ENCODE measurements at places on chromosomes 16 and 17.

- no peak for DNase-seq
Measured at GRCh38 chr17:79237448-79238053, 162.9 kb downstream of the ENGASE start.

DNA sequence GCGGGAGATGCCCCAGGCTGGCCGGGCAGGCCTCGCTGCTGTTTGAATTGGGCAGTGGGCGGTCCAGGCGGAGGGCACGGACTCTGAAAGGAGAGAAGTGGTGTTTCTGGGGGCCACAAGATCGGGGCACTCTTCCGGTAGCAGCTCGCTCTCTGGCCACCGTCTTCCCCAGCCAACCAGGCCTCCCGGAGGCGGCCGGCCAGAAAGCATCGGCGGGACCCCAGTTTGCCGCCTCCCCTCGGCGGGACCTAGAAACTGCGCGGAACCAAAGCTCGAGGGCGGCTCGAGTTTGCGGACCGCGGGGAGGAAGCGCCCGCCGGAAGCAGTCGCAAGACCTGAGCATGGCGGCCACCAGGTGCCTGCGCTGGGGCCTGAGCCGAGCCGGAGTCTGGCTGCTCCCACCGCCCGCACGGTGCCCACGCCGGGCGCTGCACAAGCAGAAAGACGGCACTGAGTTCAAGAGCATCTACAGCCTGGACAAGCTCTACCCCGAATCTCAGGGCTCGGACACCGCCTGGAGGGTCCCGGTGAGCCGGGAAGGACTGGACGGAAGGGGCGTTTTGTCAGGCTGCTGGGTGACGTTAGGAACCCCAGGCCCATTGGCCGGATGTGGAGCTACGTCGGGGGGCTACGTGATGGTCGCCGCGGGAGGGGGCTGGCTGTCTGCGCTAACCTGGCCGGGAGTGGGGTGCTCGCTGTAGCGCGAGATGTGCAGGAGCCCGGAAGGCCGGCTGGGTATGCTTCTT is at the start of gene MRPL58:
MRPL58 (plus strand) TSS at position 325 of the 746 bp plus-strand sequence; CDS start at position 342, 17 bp downstream.
- peak; percentile 85 for DNase-seq

- DNase-seq: no peak
Measured at GRCh38 chr17:5516060-5516792, 29.9 kb downstream of the MIS12 start.

DNA sequence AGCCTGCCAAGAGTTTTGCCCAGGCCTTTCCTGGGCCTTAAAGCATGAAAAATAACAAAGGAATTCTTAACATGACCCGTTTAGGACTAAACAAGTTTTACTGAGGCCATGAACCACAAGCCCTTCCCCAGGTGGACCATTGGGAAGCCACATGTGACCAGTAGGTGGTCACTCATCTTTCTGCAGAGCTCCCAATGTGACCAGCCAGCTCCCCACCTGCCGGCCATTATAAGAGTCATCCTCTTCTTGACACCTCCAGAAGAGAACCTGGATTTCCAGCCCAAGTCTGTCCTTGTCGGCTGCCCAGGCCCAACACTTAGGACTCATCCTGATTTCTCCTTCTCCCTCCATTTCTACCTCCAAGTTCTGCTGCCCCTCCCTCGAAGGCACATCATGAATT is 91.7 kb upstream of the DNAH17 start:
- DNase-seq: no peak

DNA sequence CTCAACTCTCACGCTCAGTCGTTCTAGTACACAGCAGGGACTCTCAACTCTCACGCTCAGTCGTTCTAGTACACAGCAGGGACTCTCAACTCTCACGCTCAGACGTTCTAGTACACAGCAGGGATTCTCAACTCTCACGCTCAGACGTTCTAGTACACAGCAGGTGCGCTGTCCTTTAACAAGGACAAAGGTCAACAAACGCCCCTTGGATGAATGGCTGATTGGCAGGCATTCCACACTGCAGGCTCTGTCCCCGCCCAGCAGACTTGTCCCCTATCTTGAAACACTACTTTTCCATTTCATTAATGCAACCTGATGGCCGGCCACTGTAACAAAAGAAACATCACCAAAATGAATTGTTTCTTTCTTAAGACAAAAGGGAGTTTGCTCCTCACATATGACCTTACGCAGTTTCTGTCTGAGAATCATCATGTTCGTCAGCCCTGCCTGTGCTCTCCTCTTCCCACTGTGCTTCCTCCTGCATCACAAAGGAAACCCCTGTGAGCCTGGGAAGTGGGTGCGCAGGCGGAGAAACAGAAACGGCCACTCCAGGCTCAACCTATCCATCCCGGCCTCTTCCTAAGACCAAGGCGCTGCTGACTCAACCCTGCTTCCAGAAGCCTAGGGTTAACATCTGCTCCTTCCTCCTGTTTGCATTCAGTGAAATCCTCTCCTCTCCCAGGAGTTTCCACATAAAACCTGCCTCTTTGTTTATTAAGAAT is 59.8 kb downstream of the ANKRD11 start:
- DNase-seq: no peak

DNA sequence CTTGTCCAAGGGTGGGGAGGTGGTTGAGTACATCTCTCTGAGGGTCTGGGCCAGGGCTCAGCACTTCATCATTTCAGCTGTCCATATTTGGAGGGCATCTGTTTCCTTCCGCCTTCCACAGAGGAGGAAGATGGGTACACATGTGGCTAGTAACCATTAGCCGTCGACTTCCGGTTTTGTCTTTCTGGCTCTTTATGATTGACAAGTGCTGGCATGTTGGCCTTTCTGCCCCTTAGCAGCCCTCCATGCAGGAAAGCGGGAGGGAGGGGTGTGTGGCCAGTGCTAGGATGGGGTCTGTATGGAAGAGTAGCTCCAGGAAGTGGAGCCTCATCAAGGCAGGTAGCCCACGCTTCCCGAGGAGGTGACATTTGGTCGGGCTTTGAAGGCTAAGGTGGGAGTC is 69.6 kb downstream of the RAI1 start:
- no peak for DNase-seq

GRCh38 chr17:39026980-39027451 is 59.8 kb upstream of the FBXO47 start:
- DNase-seq: peak; percentile 73

- DNase-seq: no peak
Measured at GRCh38 chr16:11679941-11680911, 12.0 kb downstream of the SNN start.

- DNase-seq: no peak
Measured at GRCh38 chr16:77591347-77591746, 131.0 kb upstream of the NUDT7 start.

DNA sequence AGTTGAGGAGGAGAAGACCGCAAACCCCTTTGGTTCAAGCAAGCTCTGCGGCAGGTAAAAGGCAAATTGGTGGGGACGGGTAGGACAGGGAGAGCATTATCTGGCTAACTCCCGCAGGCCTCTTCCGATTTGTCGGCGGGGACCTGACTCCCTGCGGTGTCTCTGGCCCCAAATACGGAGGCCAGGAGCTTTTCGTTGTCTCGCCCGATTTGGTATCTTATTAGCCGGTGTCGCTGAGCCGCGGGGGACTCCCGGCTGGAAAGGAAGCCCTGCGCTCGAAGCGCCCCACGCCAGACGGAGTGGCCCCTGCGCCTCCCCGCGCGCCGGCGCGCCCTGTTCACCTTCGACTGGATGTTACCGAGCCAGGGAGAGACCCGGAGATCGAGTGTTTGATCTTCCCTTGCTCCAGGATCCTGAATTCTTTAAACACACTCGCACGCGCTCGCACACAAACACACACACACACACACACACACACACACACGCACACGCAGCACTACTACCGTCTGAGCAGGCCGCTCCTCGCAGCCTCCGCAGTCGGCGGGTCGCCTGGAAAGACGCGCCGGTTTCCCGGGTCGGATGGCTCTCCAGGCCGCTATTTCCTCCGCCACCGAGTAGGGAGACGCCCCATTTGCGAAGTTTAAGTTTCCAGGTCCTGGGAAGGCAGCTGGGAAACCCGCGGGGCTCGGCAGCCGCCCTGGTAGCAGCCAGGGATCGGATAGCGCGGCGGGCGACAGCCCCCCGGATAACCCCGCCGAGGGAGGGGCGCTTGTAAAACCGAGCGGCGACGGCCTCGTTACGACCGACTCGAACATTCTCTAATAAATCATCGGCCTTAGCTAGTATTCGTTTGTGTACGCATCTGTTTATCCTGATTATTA is 3.3 kb downstream of the PRAC1 start:
- no peak for DNase-seq

DNA sequence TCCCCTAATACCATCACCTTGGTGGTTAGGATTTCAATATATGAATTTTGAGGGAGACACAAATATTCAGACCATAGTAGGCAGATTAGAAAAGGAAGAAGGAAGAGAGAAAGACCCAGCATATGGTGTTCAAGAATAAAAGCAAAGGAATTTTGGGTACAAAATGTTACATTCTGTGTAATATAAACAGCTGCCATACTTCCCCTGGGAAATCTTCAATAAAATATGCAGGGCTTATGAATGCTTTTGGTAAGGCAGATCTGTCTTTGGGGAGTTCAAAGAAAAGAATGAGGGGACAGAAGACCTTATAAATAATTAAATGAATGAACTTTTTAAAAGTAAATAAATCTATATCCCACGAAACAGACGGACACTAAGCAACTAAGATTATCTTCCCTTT is 91.9 kb downstream of the USP32 start:
- DNase-seq: no peak

- no peak for DNase-seq
Measured at GRCh38 chr16:2085669-2086068, 37.9 kb downstream of the TSC2 start.

GRCh38 chr17:79073706-79074088 is 927 bp upstream of the ENGASE start:
- no peak for DNase-seq

- DNase-seq: no peak
Measured at GRCh38 chr17:1914661-1915083, 84.9 kb downstream of the RPA1 start.

All from heart right ventricle (tissue), 16 donors.